ENCODE measurements at places on chromosomes 5 and 9.

DNA sequence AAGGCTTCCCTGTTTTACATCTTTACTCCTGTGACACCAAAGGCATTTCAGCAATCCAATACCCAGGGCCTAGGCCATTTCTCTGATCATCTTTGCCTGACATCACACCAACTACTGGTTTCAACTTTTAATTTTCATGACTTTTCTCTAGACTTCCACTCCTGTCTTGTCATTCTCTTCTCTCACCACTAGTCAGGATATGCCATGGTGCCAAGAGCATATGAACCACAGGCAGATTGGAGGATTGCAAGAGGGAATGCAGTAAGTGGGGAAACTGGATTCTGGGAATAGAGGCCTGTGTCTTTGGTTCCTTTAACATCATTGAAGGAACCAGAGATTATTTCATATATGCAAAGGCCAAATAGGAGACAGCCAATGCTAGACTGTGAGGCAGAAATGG lies 69.3 kb downstream of the ANKRD31 start:
- DNase-seq = no peak

- no peak for DNase-seq
Measured at GRCh38 chr5:149201121-149201637, 59.9 kb downstream of the ABLIM3 start.

DNA sequence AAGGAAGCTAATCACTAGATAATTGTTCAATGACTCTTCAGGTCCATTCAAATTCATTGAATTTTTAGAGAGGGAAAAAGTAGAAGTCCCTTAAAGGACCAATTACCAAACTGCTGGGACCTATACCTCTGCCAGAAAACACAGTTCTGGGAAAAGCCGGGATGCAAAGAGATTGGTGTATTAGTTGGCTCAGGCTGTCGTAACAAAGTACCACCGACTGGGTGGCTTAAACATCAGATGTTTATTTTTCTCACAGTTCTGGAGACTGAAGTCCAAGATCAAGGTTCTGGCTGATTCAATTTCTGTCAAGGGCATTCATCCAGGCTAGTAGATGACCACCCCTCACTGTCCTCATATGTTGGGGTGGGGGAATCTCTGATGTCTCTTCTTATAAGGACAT lies 177.1 kb upstream of the FSTL4 start:
- no peak for DNase-seq

GRCh38 chr5:169719360-169720314 lies 82.6 kb downstream of the DOCK2 start:
- DNase-seq = no peak

DNA sequence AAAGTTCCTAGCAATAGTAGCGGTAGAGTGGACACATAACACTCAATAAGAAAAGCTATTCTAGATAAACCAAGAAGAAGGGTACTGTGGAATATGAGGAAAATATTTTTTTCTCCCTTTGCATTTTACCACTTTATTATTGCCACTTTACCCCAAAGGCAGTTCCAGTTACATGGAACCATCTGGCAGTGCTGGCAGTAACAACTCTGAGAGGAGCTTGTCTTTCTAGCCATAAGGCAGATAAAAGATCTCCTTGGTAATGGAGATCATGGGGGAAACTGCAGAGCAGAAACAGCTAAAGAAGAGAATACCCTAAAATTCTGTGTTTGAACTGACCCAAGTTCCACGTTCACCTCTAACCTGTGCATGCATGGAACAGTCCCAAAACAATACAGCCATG lies 38.5 kb downstream of the UBTD2 start:
- DNase-seq = no peak

DNA sequence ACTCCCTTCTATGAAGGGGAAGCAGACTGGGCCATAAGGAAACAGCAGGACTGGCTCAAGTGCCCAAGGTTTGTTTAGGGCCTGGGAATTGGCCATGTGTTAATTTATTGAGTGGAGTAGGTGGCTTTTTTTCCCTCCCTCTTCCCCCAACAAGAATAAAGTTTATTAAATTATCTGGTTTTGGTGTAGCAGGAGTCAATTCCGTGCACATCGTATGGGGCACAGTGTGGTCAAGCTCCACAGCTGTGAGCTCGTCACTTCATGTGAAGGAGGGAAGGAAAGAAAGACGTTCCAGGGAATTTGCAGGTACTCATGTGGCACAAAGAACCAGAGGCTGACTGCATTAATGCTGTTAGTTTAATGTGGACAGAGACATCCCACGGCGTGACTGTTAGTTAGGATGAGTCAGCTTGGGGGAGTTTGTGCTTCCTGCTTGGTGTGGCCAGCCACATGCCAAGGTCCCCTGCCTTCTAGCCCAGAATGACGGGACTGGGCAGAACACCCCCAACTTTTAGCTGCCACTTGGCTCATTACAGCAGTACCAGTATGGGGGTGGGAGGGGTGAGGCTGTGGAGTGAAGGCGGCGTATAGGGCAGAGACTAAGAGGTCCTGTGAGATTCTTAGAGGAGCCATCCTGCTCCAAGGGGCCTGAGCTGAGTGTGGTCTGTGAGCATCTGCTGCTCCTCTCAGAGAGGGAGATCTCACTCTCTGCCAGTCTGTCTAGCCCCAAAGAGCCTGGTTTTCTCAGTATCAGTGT lies 33.2 kb downstream of the CSF1R start:
- no peak for DNase-seq

DNA sequence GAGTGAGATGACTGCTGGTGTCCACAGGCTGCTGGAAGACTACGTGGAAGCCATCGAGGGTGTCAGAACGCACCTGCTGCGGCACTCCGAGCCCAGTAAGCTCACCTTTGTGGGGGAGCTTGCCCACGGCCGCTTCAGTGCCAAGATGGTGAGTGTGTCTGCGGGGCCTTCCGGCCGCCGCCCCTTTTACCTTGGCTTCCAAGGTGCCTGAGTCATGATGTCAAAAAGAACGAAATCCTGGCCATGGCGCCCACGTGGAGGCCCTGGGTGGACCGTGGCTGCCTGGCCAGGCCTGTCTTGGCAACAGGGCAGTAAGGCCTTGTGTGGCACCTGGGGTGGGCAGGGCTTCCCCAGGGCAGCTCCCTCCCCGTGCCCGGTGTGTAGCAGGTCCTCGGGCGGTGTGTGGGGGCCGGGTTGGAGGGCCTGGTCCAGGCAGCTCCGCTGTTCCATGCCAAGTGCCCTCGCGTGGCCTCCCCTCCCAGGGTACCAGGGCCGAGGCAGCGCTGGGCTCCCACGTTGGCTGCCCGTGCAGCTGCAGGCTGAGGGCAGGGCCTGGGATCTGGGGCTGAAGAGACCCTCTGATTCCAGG lies 7.8 kb downstream of the DPP7 start:
- DNase-seq = no peak

DNA sequence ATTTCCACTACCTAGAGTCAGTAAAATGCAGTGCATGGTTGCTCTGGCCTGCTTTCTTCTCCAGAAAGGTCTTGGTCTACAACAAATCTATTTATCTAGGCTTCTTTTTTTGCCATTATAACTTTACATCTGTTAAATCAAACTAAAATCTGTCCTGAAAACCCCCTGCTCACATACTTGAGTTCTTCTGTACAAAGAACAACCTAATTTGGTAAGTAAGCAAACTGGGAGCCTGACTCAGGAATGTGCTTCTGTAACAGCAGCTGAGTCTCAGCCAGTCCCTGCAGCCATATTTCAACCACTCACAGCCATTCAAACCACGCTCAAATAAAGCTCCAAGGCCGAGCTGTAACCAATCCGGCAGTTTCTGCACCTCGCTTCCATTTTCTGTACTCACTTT lies 95.8 kb downstream of the PLPP1 start:
- DNase-seq = peak; percentile 45

GRCh38 chr5:165448753-165449152 lies 1943.3 kb downstream of the MAT2B start:
- DNase-seq = no peak

DNA sequence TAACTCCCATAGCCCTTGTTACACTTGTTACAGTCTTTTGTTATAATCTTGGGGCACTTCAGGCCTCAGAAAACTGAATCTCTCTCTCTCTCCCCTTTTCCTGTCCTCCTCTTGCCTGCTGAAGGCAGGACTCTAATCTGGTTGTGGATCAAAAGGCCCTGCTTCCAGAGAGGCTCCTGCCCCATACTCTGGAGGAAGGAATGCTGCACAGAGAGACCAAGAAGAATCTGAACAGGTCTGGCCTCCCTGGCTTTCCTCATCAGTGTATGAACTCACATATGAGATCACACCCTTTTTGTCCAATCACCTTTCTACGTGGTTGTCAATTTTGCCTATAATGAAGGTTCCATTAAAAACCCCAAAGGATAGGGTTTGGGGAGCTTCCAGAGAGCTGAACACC lies 26.2 kb upstream of the LVRN start:
- DNase-seq = no peak

- no peak for DNase-seq
Measured at GRCh38 chr9:26687421-26687820, 205.2 kb downstream of the CAAP1 start.

DNA sequence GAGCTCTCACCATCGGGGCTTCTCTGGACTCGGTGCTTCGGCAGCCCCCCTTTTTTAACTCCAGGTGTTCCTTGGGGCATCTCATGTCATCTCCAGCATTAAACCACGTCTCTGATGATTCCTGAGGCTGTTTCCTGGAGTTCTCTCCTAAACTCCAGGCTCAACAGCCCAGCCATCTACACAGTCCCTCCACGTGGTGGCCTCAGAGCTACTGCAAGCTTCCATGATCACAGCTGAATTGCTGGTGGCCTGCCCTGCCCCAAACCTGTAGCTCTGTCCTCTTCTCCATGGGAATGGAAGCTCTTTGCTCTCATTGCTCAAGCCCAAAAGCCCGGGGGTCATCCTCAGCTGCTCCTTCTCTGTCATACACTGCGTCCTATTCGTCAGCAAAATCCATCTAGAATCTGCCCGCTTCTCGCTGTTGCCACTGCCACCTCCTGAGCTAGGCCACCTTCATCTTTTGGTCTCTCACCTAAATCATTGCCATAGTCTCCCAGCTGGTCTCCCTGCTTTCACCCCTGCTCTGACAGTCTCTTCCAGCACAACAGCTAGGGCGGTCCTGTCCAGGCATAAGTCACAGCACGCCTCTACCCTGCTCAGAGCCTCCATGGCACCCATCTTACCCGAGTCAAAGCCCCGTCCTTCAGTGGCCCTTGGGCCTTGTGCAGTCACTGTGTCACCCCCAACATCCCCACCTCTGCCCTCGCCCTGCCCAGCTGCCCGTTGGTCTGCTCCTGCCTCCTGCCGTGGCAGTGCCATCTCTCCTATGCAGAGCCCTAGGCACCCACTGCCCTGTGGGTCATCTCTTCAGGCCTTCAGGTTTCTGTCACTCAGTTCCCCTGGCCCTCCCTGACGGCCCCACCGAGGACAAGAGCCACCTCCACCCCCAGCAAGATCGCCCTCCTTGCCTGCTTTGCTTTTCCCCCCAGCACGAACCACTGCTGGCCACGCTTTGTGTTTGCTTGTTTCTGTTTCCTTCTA lies 6.4 kb downstream of the B4GALT7 start:
- DNase-seq = no peak

DNA sequence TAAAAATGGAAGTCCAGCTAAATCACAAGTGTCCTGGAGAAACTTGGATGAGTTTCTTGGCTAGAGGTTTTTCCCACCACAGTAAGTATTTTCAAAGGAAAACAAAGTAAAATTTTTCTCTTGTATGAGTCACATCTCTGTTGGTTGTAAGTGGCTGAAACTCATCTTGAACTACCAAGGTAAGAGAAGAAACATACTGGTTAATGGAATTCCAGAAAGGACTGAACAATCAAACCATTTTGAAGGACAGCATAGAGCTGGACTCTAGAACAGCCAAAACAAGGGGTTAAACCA lies 102.8 kb upstream of the CDKN2B start:
- no peak for DNase-seq

- no peak for DNase-seq
Measured at GRCh38 chr9:104980039-104980654, 52.2 kb upstream of the ABCA1 start.

- DNase-seq = no peak
Measured at GRCh38 chr5:170355601-170356098, 33.5 kb downstream of the KCNMB1 start.

DNA sequence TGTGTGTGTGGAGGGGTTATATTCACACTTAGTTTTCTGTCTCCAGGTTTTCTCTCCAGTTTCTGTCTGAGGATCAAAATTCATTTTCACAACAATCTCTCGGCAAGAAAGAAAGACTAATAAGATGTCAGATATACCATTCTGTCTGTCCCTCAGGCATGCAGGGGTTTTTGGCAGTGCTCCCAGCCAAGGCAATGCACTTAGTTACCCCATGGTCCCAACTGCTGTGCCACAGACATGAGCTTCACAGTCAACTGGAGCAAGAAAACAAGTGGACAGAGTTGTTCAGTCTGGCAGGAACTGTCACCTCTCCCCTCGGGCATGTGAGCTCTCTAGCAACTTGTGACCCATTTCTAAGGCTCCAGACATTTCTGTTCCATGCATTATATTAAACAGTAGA lies 101.7 kb upstream of the LHFPL2 start:
- DNase-seq = peak; percentile 27

DNA sequence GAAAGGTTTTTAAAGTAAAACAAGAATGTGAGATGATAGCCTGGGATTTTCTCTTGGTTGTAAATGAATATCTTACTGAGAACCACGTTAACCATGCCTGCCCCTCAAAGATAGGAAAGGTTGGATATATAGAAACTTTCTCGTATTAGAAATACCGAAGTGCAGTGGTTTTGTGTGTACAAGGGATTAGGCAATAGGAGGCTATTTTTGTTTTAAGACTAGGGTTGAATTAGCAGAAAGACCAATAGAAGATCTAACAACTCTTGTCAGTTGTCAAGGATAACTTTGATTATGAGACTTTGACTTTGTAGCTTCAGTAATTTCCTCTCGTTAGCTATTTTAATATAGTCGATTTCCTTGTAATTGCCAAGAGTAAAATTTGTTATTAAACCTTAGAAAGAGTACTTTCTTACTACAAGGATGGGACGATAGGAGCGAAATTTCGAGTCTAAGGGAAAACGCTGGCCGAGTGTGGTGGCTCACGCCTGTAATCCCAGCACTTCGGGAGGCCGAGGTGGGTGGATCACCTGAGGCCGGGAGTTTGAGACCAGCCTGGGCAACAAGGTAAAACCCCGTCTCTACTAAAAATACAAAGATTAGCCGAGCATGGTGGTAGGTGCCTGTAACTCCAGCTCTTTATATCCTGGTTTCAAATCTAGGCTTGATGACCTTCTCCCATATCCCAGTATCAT lies 838 bp downstream of the POLK start:
- no peak for DNase-seq

DNA sequence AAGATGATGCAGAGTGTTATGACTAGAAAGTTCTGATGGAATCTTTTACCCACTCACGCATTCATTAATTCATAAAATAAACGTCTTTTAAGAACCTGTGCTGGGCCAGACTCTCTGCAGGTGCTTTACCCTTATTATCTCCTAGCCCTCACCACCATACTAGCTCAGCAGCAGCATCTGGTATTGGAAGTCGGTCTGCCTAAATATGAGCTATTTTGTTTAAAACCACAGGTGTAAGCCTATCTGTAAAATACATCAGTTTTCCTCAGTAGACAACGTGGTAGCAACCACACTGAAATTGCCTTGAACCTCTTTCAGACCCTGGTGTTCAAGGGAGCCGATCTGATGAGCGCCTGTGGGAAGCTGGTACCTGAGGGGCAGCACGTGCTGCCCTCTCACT lies 69.4 kb downstream of the PPIC start:
- no peak for DNase-seq

All from spinal cord (tissue), 10 donors.